Smooth muscle cell of the pulmonary artery (primary cell): ENCODE measurements at places on chromosomes 5 and 9. TPM values are rescaled to one million over a fixed set of nuclear protein-coding genes. Genes with fewer than 3 reads are reported as not detected.

Gene SEMA4D
- 0.07 and 0.78 TPM in 2 replicates for total RNA-seq

Gene NR2F1-AS1
- total RNA-seq, result 10.7 and 11.4 TPM in 2 replicates

Gene TIMD4
- total RNA-seq, result not detected in 2 replicates

Gene TAF11L2
- not detected in 2 replicates for total RNA-seq

Gene PCDHGA3
- total RNA-seq, result 0.79 and 3.0 TPM in 2 replicates

Gene SHROOM1
- 2.7 and 7.0 TPM in 2 replicates for total RNA-seq

Gene GDNF
- 0.13 and 0.69 TPM in 2 replicates for total RNA-seq

Gene OTP
- not detected in 2 replicates for total RNA-seq

Gene SPATA31C2
- total RNA-seq, result not detected in 2 replicates

Gene BTNL8
- not detected in 2 replicates for total RNA-seq

Gene WHRN
- total RNA-seq, result 1.6 and 3.0 TPM in 2 replicates

Gene TRIM41
- total RNA-seq, result 14.4 and 16.0 TPM in 2 replicates

Gene LRRC19
- total RNA-seq, result not detected in 2 replicates

Gene RNF180
- 6.0 and 7.6 TPM in 2 replicates for total RNA-seq

Gene CCNO
- total RNA-seq, result 0.13 and 1.1 TPM in 2 replicates

Gene TNFAIP8
- 35.5 and 36.4 TPM in 2 replicates for total RNA-seq

Gene MTX3
- 14.5 and 17.5 TPM in 2 replicates for total RNA-seq

Gene SARDH
- total RNA-seq, result 5.0 and 11.7 TPM in 2 replicates
